NCI-H2171 treated with DMSO at 0.1 percent for 48 hours (cell line): ENCODE measurements at places on chromosomes 5 and 9.

DNA sequence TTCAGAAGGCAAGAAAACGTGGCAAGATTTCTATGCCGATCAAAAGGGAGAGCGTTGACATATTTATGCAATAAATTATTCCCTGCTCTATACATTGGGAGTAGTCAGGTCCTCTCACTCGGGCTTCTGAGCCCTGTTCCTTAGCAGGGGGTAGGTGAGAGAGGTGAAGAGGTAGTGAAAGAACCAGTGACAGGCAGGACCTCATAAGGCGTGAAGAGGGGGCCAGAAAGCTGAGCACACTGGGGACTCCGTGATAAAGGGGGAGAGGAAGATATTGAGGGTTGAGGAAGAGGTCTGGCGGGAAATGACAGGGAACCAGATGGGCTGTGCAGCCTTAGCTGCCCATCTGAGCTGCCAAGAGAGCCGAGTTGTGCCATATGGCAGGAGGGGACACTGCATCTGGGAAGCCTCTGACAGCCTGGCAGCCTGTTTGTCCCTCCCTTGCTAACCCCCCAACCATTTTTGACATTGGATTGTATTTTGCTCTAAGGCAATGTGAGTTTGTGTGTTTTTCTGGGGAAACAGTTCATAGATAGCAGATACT lies 782 bp upstream of the CDC20B start:
- DNase-seq: peak; percentile 92

GRCh38 chr9:114289571-114290481 lies 33.1 kb upstream of the ORM1 start:
- DNase-seq: peak; percentile 58

DNA sequence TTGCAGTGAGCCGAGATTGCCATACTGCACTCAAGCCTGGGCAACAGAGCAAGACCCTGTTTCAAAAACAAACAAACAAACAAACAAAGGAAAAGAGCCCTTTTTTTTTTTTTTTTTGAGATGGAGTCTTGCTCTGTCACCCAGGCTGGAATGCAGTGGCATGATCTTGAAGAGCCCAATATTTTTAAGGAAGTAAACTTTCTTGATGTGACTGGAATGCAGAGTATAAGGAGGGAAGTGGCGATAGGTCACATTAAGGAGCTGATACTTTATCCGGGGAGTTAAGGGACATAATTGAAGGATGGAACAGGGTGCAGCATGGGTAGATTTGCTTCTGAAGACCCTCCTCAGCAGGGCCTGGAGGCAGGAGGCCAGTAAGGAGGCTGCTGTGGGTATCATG lies 13.0 kb downstream of the NAIF1 start:
- no peak for DNase-seq

GRCh38 chr5:61184708-61185107 lies 22.4 kb upstream of the SMIM15 start:
- no peak for DNase-seq

GRCh38 chr5:71011194-71011792 lies 13.8 kb downstream of the NAIP start:
- no peak for DNase-seq

DNA sequence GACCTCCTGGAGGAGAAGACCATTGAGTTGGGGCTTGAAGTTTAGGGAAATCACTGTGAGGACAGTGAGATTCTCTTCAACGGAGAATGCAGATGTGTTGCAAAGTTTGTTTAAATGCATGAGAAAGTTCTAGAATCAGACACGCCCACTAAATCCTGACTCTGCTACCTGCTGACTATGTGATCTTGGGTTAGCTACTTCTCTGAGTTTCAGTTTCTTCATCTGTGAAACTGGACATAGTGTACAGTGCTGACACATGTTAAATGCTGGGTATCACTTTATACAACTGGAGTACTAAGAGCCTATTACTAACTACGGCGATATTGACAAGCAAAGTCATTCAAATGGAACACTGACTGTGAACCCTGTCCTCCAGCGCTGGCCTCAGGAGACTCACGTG lies 255.5 kb downstream of the HSPA4 start:
- no peak for DNase-seq

- no peak for DNase-seq
Observed at GRCh38 chr5:28216939-28217360, 1178.6 kb upstream of the CDH9 start.

- no peak for DNase-seq
Observed at GRCh38 chr9:128554155-128554862, 1.9 kb downstream of the SPTAN1 start.

DNA sequence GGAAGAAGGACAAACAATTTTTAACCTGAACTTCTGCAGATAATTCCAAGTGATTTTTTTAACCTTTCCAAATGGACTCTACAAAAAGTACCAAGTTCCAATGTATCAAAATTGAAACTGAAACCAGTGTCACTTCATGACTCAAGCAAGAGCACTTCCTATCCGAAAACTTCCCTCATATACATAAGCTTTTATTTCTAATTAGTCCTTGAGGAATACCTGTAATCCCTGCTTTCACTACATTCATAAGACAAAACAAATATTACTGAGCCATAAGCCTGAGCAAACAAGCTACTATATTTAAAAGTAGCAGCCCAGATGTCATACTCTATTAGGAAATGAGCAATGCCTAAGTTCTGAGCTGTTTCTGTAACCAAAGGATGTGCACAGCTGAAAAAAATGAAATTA lies 224.4 kb downstream of the EBF1 start:
- DNase-seq: no peak

DNA sequence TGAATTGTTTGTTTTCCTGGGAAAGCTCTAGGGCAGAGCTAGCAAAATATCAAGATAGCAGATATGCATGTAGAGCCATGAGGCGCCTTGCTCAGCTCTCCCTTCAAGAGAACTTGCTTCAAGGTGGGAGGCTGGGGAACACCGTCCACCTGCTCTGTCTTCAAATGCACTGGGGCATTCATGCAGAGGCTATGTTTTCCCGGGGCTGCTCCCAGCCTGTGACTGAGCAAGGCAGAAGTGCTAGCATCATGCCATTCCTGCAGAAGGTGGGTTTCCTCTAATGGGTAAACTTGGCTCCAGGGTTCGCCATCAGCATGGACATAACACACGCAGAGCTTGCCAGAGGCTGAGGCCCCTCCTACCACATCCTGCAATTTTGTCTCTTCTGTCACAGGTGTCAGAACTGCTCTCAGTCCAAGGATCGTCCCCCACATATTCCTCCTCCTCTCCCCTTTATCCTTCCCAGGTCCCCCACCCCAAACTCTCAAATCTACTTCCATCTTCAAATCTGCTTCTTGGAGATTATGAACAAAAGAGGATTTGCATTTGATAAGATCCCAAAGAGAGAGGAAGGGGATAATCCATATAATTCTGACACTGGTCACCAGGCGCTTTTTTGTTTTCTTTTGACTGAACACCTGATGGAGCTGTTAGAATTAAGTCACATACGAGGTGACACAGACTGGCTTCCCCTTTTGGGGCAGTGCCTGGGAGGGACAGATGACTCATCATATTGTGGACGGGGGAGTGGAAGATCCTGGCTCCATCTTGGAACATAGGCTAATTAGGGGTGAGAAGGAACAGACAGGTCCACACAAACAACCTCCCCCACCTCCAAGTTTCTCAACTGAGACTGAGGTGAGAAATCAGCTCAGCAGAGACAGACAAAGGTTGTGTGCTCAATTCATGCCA lies 85.0 kb upstream of the TAF11L2 start:
- DNase-seq: no peak

- no peak for DNase-seq
Observed at GRCh38 chr5:13354611-13355010, 589.9 kb downstream of the DNAH5 start.

- no peak for DNase-seq
Observed at GRCh38 chr5:143277536-143277935, 126.0 kb downstream of the NR3C1 start.

DNA sequence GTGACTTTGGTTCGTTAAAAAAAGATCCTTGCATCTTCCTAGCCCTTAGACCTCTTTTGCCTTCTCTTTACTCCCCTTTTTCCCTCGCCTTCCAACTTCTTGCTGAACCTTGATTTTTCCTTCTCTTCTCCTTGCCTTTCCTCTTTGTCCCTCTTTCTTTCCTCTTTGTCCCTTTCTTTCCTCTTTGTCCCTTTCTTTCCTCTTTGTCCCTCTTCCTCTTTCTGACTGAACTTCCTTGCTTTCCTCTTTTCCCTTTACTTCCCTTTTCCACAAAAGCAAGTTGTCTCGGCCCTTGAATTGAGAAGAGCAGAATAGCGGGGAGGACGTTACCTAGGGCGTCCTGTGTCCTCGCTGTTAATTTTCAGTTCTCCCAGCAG lies 1.4 kb upstream of the MLLT3 start:
- no peak for DNase-seq

- peak; percentile 44 for DNase-seq
Observed at GRCh38 chr5:20601678-20602100, 613.7 kb upstream of the CDH18 start.

DNA sequence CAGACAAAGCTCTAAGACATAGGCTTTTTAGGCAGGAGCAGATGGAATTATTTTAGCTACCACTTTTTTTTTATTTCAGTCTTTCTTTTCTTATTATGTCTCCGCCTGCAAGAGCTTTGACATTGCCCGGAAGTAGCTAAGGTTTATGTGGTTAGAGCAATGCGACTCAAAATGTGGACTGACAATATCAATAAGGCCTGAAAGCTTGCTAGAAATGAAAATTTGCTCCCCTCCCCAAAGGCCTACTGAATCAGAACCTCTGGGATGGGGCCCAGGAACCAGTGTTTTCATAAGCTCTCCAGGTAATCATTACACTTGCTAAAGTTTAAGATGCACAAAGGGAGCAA lies 81.3 kb downstream of the SUSD1 start:
- no peak for DNase-seq

GRCh38 chr9:72753266-72753893 lies 199.5 kb downstream of the ALDH1A1 start:
- no peak for DNase-seq

- no peak for DNase-seq
Observed at GRCh38 chr5:43603344-43604217, 601 bp downstream of the NNT start.

DNA sequence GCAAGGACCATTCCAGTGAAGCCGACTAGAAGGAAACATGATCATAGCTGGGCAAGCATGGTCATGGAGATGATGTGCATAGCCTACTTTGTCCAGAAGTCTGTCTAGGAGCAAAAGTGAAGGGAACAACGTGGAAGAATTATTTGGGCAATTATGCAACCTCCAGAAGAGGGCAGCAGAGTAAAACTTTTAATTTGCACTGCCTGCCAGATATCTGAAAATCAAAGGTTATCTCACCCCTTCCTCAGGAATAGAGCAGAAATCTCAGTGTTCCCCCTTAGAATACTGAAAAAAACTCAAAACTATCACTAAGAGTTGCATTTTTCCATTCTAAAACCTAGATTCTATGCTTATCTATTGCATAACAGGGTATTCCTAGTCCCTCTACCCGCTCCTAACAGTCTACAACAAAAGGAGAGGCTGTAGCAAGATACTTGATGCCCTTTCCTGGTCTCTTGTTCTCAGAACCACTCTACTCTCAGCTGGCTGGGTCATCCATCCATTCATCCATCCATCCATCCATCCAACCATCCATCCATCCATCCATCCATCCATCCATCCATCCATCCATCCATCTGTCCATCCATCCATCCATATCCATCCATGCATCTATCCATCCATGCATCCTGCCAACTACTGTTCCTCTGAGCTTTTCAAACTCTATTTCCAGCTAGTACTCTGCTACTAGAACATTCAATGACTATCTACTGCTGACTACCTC lies 8.4 kb upstream of the SETD9 start:
- peak; percentile 35 for DNase-seq

DNA sequence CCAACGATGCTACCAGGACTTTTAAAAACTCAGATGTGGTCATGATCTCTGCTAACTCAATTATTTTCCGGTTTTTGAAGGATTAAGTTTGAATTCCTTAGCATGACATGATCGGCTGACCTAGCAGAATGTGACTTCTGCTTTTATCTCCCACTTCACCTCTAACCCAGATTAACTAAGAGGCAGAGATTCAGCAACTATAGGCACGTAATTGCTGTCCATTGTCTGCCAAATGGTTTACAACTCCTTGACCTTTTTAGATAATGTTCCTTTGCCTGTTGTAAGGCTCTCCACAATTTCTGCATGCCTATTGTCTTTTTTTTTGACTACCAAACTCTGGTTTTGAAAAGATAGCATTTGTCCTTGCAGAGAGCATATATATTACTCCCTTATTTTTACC lies 268.2 kb downstream of the BRINP1 start:
- DNase-seq: no peak

- DNase-seq: peak; percentile 79
Observed at GRCh38 chr9:106697390-106697749, 165.6 kb upstream of the ZNF462 start.

DNA sequence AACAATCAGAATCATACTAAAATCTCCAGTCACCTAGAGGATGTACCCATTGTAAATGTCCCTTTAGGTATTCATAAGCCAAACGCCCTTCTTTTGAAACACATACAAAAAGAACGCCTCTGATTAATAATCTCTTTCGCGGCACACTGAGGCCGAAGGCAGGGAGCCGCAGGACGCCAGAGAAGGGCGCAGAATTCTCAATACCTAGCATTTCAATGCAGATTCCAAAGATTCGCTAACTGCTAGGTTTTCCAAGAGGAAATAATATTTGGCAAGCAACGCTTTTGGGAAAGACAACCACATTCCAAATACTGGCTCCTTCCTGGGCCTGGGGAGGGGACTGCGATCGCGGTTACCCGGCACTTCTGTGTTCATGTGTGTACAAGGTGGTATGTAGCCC lies 203.3 kb downstream of the MEF2C start:
- DNase-seq: no peak

DNA sequence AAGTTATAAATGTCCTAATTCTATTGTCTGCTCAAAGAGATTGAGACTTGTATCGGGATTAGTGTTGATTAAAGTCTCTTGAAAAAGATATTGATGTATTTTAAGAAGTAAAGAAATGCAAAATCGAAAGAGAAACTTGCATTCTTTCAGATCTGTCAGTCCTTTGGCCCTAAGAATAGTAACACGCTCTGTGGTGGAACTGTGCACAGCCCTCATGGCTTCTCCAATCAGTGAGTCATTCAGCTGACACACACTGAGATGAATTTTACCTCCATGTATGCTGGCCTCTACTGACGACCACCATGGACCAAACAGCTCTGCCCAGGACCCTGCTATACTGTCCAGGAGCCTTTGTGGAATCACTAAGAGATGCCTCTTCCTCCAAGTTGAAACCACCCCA lies 232.4 kb downstream of the ESM1 start:
- DNase-seq: no peak

DNA sequence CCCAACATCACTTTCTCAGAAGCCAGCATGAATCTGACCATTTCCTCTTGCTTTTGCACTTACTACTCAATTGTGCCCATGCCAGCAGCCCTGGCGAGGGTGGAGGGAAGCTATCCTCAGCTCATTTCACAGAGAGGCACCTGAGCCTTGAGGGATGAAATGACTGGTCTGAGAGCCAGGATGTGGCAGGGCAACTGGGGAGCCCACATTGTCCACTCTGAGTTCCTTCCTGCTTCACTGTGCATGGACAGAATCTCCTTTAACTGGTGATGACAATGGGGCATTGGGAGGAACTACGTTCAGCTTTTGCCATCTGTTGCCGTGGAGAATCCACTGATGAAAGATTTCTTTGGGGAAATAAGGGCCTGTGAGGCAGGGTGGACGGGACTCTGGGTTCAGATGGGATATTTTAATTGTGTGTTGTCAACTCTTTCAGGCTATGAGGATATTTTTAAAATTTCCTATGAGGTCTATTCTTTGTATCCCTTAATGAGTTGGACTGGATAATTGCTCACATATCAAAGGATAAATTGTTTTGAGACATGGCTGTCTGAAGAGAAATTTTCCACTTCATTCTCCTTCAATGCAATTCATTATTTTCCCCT lies 78.3 kb downstream of the TNC start:
- no peak for DNase-seq

- DNase-seq: no peak
Observed at GRCh38 chr5:68021227-68021626, 194.3 kb upstream of the PIK3R1 start.
